Right cardiac atrium (tissue), 5 donors: ENCODE measurements at places on chromosomes 5 and 9. TPM values are rescaled to one million over a fixed set of nuclear protein-coding genes. Genes with fewer than 3 reads are reported as not detected.

- no peak for DNase-seq
Observed at GRCh38 chr5:140242099-140242498, 60.8 kb downstream of the PFDN1 start.

DNA sequence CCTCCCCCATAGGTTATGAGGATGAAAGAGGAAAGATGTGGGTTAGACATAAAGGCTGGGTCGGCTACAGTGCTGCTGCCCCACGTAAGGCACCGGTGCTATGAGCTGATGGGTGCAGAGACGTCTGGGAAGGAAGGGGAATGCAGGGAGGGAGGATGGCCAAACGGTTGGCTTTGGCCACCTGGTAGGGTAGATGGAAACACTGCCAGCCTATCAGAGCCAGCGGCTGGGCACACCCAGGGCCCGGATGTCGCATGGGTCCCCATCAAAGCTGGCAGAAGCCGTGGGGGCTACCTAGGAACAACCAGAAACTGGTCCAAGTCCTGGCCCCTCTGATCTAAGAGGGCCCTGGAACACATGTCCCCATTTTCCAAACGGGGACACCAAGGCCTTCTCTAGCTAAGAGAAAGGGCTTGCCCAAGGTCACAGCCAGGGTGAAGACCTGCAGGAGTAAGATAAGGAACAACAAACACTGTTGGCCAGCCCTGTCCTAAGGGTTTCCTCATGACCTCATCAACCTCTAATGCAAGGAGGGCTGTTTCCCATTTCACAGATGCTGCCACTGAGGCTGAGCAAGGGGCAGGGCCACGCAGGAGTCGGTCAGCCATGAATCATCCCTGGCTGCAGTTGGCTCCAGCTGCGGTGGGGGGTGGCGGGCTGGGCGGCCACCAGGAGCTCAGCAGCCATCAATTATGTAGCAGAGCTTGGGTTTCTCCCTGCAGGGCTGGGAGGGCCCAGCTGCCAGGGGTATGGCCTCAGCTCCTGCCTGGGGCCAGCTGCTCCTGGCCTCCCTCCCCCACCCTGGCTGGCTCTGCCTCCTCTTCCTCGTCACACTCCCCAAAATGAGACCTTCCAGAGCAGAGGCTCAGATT is 4.9 kb downstream of the SH3GLB2 start:
- peak; percentile 77 for DNase-seq

GRCh38 chr9:123346026-123346425 is 10.0 kb upstream of the CRB2 start:
- no peak for DNase-seq

- DNase-seq: peak; percentile 28
Observed at GRCh38 chr5:168076561-168076991, 214.9 kb upstream of the WWC1 start.

- no peak for DNase-seq
Observed at GRCh38 chr5:113693701-113694100, 180.2 kb downstream of the YTHDC2 start.

- no peak for DNase-seq
Observed at GRCh38 chr5:100706776-100707175, 171.6 kb downstream of the FAM174A start.

- DNase-seq: no peak
Observed at GRCh38 chr9:77945798-77946197, 85.8 kb downstream of the GNAQ start.

DNA sequence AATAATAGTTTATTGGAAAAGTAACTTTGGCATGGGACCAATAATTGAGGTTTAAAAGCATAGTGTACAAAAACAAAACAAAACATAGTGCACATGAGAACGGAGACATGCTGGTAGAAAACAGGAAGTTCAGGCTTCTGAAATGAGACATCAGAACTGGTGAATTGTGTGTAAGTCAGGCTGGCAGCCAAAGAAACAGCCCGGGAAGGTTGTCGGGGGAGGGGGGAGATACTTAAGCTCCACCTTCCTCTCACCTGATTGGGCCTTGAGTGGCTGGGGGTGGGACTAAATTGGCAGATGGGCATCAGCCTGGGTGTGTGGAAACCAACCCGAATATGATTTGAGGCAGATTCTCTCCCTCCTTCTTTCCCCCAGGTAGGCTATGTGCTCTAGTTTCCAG is 256.3 kb downstream of the SMARCA2 start:
- DNase-seq: peak; percentile 67

DNA sequence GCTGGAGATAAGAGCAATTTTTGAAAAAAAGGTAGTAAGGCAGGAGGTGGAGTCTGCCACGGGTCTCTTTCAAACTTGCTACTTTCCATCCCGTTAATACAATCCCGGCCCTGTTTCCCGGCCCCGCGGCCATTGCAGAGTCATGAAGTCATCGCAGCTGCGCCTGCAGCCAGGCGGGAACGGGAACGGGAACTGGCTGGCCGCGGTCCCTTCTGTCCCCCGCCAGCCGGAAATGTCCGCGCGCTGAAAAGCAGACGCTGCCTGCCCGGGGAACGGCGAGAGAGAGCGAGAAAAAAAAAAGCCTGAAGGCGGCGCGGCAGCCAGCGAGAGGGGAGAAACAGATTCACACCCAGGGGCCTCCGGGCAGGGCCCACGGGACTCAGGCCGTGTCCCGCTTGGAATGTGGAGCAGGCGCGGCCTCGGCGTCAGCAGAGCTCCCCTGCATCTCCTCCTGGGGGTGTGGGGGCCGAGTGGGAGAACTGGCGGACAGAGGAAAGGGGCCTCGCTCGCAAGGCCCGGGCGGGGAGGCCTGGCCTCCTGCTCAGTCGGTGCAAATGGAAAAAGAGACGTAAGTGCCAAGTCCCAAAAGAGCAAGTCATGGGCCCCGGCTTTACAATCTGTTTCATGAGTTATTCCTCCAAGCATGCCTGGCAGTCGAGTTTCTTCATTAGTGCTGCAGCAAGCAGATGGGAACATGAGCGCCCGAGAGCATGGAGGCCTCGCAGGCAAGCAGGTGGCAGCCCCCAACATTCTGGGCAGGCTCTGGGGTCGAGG is 201.2 kb upstream of the GAS1 start:
- peak; percentile 96 for DNase-seq

- DNase-seq: no peak
Observed at GRCh38 chr5:89582768-89583339, 699.9 kb upstream of the MEF2C start.

DNA sequence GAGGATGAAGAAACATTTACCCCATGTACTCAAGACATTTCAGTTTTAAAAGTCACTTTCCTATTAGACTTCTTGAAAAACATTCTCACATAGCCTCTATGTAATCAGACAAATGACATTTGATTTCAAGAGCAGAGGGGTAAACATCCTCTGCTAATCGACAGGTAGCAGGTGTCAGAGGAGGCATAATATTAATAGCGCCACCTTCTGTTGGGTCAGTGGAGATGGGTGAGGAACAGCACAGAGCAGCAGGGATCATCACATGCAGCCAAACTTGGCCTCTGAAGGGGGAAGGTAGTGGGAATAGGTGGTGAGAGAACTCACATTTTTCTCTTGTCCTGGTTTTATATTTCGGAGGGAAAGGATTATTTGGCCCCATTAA is 3.3 kb upstream of the LSM11 start:
- DNase-seq: no peak

- DNase-seq: peak; percentile 14
Observed at GRCh38 chr9:108057421-108058134, 568.0 kb upstream of the KLF4 start.

- no peak for DNase-seq
Observed at GRCh38 chr5:126741361-126741760, 35.6 kb upstream of the LMNB1 start.

- DNase-seq: no peak
Observed at GRCh38 chr5:165349735-165350134, 1844.3 kb downstream of the MAT2B start.

DNA sequence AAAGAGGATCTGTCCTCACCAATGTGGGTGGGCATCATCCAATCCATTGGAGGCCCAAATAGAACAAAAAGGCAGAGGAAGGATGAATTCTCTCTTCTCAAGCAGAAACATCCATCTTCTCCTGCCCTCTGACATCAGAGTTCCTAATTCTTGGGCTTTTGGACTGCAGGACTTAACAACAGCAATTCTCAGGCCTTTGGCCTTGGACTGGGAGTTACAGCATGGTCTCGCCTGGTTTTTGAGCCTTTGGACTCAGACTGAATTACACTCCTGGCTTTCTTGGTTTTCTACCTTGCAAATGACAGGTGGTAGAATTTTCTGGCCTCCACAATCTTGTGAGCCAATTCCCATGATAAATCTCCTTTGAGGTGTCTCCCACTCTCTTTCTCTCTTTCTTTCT is 60.5 kb upstream of the CD180 start:
- no peak for DNase-seq

- DNase-seq: peak; percentile 74
Observed at GRCh38 chr5:10760096-10760920, 726 bp downstream of the DAP start.

- no peak for DNase-seq
Observed at GRCh38 chr5:169695919-169696490, 58.9 kb downstream of the DOCK2 start.

DNA sequence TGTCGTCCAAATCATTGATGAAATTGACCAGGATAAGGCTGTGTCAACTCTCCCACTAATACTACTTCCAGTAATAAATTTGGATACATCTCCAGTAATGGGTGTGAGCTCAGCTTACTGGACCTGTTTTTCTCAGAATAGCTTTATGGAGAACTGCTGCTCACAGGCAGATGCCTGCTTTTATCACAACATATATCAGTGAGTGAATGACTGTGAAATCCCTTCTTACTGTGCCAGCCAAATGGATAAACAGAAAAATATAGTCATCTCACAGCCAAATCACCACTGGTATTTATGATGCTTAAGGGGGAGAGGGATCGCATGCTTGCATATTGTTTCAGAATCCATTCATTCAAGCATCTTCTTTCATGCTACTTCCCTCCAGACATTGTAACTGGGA is 148.4 kb upstream of the PAPPA start:
- DNase-seq: no peak

DNA sequence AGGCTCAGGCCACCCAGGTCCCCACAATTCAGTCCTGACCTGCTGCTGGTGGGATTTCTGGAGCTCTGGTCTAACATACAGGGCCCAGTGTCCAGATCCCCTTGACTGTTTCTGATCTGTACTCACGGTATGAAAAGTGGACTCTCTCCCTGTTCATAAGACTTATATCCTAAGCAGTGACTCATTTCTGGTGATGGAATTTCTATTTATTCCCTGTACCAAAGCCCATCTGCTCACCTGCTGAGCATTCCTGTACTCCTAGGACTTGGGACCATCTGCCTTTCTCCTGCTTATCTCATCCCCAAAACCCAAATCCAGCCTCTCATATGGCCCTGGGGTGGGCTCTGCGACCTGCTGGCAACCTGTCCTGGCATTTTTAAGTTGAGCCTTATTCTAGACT is 86.6 kb downstream of the APBA1 start:
- DNase-seq: no peak

DNA sequence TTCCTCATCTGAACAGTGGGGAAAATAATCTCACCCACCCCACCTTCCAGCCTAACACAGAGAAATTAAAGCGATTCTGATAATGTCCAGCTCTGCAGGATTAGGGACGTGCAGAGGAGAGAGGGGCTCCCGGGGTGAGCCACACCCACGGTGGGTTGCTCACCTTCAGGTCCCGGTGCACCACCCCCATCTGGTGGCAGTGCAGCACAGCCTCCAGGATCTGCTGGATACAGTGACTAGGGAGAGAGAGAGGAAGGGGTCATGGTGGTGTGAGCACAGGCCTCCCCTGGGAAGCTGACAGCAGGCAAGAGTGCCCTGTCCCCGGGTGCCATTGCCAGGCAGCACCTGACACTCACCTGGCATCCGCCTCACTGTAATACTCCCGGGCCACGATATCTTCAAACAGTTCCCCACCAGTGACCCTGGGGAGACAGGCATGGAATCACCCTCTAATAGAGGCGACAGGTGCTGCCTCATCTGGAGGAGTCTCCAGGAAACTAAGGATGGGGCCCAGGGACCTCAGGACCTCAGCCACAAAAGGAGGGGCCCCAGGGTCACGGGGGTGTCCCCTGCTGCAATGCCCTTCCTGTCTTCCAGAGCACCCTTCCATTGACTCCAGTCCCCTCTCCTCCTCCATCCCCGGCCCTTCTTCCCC is 33.0 kb downstream of the CAMK2A start:
- no peak for DNase-seq

- DNase-seq: no peak
Observed at GRCh38 chr9:76369583-76369982, 24.6 kb downstream of the RFK start.

The CTXN3 gene
- not detected for total RNA-seq

The LCN1 gene
- 0.42 TPM for total RNA-seq

The PCDHB7 gene
- 1.6 TPM for total RNA-seq

The FOXD4L4 gene
- total RNA-seq: not detected

The SLC27A6 gene
- total RNA-seq: 25.2 TPM

The IFNA5 gene
- total RNA-seq: not detected

The SPATA31C1 gene
- total RNA-seq: not detected

The KCNIP1 gene
- not detected for total RNA-seq

The ANKRD55 gene
- 0.21 TPM for total RNA-seq

The NUTM2G gene
- total RNA-seq: not detected

The PCDHA8 gene
- total RNA-seq: 0.06 TPM

The TAF11L11 gene
- total RNA-seq: not detected

The CAVIN4 gene
- 60.2 TPM for total RNA-seq

The IL9 gene
- total RNA-seq: not detected

The IL5 gene
- total RNA-seq: not detected

The DMRT3 gene
- total RNA-seq: not detected

The ADRB2 gene
- total RNA-seq: 8.3 TPM

The CARD9 gene
- 1.2 TPM for total RNA-seq

The GZMA gene
- 0.42 TPM for total RNA-seq

The FRRS1L gene
- 3.9 TPM for total RNA-seq
